HepG2 (cell line): ENCODE measurements at places on chromosomes 4 and X. TPM values are rescaled to one million over a fixed set of nuclear protein-coding genes. Genes with fewer than 3 reads are reported as not detected.
A peak's percentile ranks its signal among the peaks of the same experiment; 100 is the strongest.

DNA sequence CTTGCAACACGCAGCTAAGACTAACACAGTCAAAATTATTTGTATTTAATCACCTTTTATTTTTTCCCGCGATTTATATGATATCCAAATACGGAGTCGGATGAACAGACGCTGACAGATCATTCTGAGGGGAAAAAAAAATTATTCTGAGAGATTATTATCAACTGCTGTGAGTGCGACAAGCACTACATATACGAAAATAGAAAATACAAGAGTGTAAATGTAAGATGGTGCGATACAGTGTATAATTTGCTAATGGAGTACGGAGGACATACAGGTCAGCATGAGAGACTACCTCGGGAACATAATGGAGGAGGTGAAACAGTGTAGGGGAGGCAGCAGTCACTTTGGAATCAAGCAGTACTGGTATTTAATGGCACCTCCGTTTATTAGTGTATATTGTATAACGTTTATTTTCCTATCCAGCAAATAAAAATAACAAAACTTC, 2.8 kb upstream of the LIN54 start:
- no peak for DNase-seq

DNA sequence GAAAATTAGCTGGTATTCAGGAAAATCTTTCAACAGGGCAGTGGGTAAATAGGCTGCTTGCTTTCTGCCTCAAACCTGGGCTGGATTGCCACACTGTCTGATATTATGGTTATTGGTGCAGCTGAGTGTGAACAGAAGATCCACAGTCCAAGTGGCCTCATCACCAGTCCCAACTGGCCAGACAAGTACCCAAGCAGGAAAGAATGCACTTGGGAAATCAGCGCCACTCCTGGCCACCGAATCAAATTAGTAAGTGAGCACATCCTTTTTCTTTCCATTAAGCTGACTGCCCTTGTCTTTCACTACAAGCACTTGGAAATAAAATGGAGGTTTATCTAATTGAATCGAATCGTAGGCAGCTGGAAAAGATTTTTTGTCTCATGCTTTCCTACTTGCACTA, 204.7 kb downstream of the TLL1 start:
- no peak for DNase-seq

Gene UGT2B15
- 0.04 TPM in 1 of 2 replicates, not detected in the other for total RNA-seq

DNA sequence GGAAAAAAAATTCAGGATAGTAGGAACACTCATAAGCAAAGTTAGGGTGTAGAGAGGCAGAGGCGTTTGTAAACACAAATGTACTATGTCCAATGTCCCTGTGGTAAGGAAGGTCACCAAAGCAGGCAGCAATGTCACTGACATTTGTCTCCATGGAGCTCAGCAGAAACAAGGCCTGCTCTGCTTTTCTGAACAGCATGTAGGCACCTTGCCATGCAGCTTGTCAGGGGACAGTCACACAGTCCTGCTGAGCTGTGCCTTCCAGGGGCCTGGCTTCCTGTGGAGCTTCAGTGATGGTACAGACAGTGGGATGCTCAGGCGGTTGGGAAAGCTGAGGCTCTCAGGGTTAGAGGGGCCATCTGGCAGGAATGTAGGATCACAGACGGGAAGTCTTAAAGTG, 74.5 kb upstream of the HS3ST1 start:
- no peak for DNase-seq

Gene XPNPEP2
- total RNA-seq: 0.49 and 1.1 TPM in 2 replicates

Gene RAI2
- not detected in 2 replicates for total RNA-seq

- no peak for DNase-seq
These were observed 79.9 kb downstream of the SLIT2 start for GRCh38 chr4:20331642-20332041.

- DNase-seq: peak; percentile 35
These were observed 25.1 kb downstream of the SETD7 start for GRCh38 chr4:139530833-139531427.

- DNase-seq: no peak
These were observed 46.8 kb upstream of the GPR78 start for GRCh38 chr4:8533274-8533865.

Gene CLDN2
- 1.1 and 1.5 TPM in 2 replicates for total RNA-seq

Gene RHOXF1
- not detected in 2 replicates for total RNA-seq

DNA sequence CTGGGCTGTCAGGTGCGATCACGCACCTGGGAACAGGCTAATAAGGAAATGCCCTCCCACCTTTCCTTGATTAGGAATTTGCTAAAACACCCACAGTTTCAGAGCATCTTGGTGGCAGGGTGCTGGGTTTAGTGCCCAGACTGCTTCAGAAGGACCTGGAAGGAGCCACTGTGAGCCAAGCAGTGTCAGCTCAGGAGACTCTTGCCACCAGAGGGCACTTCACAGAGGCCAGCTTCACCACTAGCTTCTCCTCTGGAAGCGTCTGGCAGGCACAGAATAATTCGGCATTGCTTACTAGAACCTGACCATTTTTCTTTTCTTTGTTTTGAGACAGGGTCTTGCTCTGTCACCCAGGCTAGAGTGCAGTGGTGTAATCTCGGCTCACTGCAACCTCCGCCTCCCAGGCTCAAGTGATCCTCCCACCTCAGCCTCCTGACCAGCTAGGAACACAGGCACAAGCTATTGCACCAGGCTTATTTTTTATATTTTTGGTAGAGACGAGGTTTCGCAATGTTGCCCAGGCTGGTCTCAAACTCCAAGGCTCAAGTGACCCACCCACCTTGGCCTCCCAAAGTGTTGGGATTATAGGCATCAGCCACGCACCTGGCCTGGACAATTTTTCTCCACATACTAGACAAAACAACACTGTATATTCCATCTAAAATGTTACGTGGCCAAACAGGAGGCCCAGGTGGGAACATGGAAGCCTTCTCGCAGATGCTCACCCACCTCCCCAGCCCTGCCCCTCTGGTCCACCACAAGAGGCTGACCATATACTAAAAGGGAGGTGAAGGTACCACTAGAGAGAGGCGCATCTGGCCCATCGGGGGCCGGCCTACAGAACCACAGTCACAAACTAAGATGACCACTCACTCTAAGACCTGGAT, 14.1 kb downstream of the NOP14 start:
- no peak for DNase-seq

Gene ADGRL3
- 0.04 TPM in 2 replicates for total RNA-seq

Gene TMEM144
- total RNA-seq: 10.5 and 12.3 TPM in 2 replicates

DNA sequence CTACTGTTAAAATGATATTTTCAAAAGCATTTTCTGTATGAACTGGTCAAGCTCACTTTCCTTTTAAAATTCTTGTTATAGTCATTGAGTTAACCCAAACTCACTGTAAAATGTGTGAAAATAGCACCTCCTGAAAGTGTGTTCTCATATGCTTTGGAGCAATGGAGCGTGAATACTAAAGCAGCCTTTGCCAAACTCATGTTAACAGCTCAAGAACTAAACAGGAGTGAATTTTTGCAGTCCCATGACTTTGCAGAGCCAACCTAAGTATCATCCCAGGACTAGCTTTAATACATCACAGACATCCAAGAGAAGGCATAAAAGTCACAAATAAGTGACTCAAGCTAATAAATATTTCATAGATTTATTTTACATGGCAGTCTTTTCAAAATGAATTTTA, 2.3 kb downstream of the AMMECR1 start:
- DNase-seq: no peak

GRCh38 chr4:26343038-26343398, 22.2 kb downstream of the RBPJ start:
- no peak for DNase-seq

GRCh38 chr4:109614466-109614865, 54.4 kb downstream of the MCUB start:
- DNase-seq: no peak

Gene UGT8
- not detected in 2 replicates for total RNA-seq

Gene CXCL6
- total RNA-seq: not detected in 2 replicates

GRCh38 chrX:11336201-11336600, 43.0 kb downstream of the AMELX start:
- no peak for DNase-seq

Gene GPR173
- not detected in 2 replicates for total RNA-seq

DNA sequence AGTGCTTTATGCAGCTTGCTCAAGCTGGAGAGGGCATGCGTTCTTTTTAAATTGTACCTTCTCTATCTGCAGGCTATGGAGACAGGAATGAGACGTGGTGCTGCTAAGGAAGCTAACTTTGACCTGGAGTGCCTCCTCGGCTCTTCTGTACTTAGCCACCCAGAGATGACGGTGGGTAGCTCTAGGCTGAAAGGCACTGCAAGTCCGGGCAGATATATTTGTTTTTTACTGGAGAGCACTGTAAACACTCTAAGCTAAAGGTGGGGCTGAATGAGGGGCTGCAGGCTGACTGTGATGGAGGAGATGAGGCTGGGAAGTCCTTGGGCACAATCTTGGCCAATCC, 12.1 kb downstream of the ELF4 start:
- DNase-seq: no peak

Gene SLC16A2
- total RNA-seq: 0.07 TPM in 1 of 2 replicates, not detected in the other

DNA sequence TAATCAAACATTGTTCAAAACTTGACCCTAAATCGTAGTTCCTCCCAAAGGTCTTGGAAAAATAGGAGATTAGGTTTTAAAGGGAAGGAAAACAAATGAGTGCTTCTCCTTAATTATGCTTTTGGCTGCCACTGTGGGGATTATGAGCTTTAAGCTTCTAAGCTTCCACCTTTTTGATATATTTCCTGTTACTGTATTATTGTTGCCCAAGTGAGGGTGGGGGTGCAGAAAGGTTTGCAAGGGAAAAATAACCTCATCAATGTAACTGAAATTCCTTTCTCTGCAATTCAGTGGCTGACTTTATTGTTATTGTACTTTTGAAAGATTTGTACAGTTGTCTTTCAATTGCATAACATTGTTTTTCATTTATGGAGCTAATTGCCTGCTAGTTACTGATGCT, 285.1 kb downstream of the FRMPD4 start:
- DNase-seq: no peak

DNA sequence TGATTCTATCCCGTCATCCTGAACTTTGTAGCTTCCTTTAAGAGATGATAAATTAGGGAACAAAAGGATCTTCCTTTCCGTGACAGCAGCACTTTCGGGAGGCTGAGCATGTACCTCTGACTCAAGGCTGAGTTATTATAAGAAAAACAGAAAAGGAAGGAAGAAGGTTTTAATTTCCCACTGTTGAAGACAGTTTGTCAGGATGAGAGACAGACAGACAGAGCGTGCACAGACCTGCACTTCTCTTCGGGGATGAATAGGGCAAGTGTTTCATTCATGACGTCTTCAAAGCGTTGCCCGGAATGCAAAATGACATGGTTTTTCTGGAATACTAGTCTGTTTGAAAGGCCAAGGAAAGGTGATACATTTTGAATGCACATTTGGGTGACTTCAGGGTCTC, 405.3 kb upstream of the FAT1 start:
- no peak for DNase-seq
